HuH-7.5 (cell line): ENCODE measurements at places on chromosomes 1 and 21.

GRCh38 chr1:1167841-1168450 is 5.7 kb upstream of the TTLL10 start:
- DNase-seq = no peak

- DNase-seq = no peak
These were observed 13.5 kb downstream of the MAP3K21 start for GRCh38 chr1:233340966-233341516.

GRCh38 chr1:240912821-240913220 is 300.9 kb upstream of the GREM2 start:
- no peak for DNase-seq

- no peak for DNase-seq
These were observed 20.6 kb downstream of the CDA start for GRCh38 chr1:20609541-20609940.

- DNase-seq = no peak
These were observed 68.7 kb upstream of the LRIF1 start for GRCh38 chr1:111032295-111032897.

DNA sequence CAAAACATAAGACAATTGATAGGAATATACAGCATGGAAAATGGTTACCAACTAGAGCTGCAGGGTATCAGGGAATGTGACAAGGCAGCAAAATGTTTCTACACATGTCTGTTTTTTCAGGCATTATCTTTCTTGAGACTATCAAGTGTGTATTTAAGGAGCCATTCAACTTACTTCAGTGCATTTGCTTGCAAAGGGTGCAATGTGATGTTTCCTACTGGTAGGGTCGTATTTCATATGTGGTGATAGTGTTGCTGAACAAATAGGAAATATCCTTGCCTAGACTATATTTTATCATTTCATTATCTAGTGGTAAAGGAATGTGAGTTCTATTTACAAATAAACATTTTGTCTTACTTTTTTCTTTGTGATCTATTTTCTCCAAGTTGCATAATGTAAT is 42.4 kb downstream of the PTPRC start:
- DNase-seq = no peak

GRCh38 chr1:66274634-66275033 is 259.3 kb upstream of the SGIP1 start:
- no peak for DNase-seq
